Muscle of leg (tissue), 16 donors: ENCODE measurements at places on chromosomes 1 and 21.

DNA sequence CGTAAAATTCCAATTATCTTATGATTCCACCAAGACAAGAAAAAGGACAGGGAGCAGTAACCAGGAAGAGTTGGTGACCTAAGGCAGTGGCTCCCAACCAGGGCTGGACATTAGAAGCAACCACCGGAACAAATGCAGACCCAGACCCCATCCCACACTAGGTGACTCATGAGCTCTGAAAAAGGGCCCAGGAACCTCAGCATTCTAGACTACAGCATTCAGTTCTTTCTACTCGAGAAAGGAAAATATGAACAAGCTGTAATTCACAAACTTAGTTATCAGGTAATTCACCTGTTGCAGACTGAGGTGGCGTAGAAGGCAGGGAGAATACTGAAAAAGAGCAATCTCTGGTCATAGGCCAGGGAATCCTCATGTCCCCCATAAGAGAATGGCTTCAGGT is 138.4 kb upstream of the KRTAP19-8 start:
- no peak for DNase-seq

- no peak for DNase-seq
Observed at GRCh38 chr1:47941609-47942239, 55.5 kb downstream of the TRABD2B start.

DNA sequence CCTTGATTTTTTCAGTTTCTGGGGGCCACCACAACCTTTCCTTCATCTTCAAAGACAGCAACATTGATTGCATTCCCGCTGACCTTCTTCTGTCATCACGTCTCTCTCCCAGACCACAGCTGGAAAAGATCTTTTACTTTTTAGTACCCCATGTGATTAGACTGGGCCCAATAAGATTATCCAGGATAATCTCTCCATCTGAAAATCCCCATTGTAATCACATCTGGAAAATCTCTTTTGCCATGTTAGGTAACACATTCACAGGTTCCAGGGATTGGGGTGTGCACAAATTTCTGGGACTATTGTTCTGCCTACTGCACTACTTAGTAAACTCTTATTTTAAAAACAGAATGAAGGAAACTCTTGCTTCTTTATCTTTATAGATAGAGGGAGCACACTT is 47.1 kb upstream of the INSL5 start:
- DNase-seq, result no peak

- no peak for DNase-seq
Observed at GRCh38 chr1:43308635-43309404, 8.0 kb downstream of the TIE1 start.
